ENCODE measurements at places on chromosomes 12 and 14.

DNA sequence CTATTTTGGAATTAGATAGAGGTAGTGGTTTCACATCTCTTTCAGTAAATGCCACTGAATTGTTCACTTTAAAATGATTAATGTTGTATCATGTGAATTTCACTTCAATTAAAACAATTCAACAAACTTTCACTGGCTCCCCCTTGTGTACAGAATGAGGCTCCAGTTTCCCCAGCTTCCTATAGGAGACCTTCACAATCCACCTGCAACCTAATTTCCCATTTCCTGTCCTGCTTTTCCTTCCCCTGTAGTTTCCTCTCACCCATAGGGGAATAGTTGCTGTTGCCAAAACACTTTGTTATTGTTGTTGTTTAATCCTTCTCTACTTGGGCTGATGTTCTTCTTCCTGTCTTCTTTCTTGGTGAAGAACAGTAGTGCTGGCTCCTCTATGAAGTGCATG lies 59.8 kb downstream of the NPAS3 start:
- no peak for DNase-seq

GRCh38 chr14:26709019-26709418 lies 111.2 kb upstream of the NOVA1 start:
- DNase-seq: no peak

- DNase-seq: no peak
Observed at GRCh38 chr12:62522984-62523383, 56.4 kb downstream of the MON2 start.

DNA sequence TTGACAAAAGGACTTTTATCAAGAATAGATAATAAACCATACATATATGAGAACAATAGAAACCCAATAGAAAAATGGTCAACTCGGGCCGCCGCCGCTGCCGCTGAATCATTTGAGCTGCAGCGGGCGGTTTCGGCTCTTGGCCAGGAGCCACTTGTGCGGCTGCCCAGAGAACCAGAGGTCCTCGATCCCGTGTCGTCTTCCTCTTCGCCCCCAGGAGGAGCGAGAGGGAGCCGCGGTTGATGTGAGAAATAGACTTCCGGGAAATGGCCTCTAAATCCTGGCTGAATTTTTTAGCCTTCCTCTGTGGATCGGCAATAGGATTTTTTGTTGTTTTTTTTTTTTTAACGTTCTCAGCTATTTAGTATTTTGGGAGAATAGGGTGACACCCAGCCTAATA lies 44.8 kb downstream of the CPSF6 start:
- peak; percentile 44 for DNase-seq

DNA sequence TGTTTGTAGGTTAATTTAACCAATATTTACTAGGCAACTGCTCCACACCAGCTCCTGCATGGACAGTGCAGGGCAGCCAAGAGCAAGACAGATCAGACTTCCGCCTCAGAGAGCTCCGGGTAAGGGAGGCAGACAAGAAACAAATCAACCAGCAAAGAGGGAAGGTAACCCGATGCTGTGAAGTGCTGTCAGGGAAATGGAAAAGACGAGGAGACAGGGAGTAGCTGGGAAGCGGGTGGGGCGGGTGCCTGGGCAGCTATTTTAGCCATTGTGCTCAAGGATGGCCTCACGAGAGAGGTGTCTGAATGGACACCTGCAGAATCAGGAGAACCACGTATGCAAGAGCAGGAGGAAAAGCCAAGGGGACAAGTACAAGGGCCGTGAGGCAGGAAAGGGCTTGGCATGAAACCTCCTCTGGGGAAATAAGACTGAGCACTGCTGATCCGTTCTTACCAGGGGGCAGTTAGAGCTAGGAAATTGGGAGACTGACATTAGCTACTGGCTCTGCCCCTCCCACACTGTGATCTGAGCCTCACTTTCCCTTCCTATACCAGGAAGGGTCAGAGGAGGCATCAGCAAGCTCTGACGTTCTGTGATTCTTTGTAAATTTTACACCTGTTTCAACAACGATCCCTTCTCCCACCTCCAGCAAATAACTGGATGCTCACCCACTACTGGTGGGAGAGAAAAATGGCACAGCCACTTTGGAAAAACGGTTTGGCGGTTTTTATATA lies 6.5 kb upstream of the TMEM119 start:
- no peak for DNase-seq

GRCh38 chr12:116174006-116174405 lies 103.5 kb downstream of the MED13L start:
- DNase-seq: no peak

GRCh38 chr12:12582193-12582881 lies 19.7 kb upstream of the DUSP16 start:
- no peak for DNase-seq

DNA sequence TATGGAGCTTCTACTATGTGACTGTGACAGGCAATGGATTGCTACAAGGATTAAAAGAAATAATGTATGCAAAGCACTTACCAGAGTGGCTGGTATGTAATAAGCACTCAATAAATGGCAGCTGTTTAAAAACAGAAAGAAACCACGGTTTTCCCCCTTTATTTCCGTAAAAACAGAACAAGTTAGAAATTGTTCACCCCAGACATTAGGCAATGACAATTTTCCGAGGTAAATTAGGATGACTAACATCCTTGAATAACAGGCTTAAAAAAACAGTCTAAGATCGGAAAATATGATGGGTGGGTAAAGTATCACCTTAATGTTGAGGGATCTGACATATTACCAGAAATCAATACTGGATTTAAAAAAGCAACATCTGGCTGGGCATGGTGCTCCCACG lies 20.9 kb upstream of the CNIH1 start:
- no peak for DNase-seq

DNA sequence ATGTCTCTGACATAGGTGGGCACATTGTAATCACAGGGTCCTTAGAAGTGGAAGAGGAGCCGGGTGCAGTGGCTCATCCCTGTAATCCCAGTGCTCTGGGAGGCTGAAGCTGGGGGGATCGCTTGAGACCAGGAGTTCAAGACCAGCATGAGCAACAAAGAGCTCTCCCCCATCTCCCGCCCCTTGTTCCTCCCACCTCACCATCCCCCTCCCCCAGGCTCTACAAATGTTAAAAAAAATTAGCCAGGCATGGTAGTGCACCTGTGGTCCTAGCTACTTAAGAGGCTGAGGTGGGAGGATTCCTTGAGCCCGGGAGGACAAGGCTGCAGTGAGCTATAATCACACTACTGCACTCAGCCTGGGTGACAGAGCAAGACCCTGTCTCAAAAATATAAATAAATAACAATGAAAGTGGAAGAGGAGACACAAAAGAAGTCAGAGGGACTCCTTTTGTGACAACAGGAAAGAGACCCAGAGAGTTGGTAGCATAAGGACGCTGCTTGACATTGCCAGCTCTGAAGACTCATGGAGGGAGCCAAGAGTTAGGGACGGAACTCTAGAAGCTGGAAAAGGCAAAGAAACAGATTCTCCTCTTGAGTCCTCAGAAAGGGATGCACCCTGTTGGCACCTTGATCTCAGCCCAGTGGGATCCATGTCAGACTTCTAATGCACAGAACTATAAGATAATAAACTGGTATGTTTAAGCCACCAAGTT lies 29.6 kb upstream of the CSRP2 start:
- DNase-seq: no peak

GRCh38 chr12:6193853-6194815 lies 6.1 kb upstream of the CD9 start:
- DNase-seq: no peak

DNA sequence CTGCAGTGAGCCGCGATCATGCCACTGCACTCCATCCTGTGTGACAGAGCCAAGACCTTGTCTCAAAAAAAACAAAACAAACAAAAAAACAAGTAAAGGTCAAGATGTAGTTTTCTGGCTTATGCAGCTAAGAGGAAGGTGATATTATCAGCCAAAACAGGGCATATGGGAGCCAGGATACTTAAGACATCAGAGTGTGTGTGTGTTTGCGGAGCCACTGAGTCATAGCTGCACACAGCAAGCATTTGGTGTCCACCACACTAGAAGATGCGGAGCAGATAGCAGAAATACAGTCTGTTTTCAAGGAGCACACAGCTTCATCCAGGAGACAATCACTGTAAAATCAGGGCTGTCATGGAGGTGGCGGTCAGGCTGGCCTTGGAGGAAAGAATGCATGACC lies 72.6 kb upstream of the REP15 start:
- no peak for DNase-seq

GRCh38 chr12:64190140-64190539 lies 32.0 kb downstream of the KICS2 start:
- no peak for DNase-seq

DNA sequence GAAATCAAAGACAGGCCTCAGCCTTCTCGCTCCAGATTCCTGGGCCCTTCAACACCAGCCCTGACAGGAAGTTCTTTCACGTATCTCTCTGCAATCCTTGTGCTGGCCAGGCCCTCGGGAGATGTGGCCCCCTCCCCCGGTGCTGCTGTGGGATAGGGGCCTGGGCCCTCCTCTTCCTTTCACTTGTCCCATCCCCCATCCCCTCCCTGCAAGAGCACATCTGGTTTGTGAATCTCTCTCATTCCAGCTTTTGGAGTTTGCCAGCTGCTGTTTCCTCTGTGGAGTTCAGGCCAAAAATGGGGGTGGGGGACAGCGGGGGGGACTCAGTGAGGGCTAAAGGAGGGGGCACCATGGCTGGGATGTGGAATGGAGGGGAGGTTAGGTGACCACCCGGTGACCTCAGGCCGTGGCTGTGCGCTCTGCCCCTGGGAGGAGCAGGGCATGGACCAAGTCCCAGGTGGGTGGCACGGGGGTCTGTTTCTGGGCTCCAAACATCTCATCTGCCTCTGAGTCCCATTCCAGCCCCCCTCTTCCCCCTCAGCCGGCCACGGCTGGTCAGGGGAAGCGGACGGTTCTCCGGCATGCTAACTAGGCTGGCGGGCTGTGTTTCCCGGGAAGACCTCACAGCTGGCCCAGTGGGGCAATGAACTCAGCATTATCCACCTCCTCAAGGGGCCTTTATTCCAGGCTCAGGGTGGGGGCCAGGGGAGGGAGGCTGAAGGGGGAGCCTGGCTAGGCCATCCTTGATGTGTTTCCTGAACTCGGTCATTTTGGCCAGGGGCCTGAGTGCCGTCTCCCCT lies 7.4 kb downstream of the LRP1 start:
- DNase-seq: no peak

Data from omental fat pad (tissue), 4 donors.